AG04449 (cell line): ENCODE measurements at places on chromosomes 2 and 18.

GRCh38 chr2:41379496-41380221, 668.2 kb upstream of the PKDCC start:
- no peak for DNase-seq

DNA sequence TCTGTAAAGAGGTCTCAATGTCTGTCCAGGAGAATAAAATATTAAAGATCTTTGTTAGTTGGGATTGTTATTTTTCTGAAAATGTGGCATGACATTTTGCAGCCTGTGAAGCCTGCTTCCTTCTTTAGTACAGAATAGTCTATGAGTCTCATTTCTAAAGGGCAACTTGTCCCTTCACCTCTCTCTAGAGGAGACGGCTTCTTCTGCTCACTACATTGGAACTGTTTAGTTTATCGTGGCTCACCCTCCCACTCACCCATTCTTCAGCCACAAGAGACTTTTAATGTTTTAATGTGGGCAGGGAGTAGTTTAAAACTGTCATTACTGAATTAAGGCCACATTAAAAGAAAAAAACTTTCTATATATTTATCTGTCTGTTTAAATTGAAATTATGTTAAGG, 161.0 kb downstream of the BARD1 start:
- no peak for DNase-seq

- no peak for DNase-seq
Measured at GRCh38 chr18:7329016-7329415, 98.1 kb downstream of the LRRC30 start.

DNA sequence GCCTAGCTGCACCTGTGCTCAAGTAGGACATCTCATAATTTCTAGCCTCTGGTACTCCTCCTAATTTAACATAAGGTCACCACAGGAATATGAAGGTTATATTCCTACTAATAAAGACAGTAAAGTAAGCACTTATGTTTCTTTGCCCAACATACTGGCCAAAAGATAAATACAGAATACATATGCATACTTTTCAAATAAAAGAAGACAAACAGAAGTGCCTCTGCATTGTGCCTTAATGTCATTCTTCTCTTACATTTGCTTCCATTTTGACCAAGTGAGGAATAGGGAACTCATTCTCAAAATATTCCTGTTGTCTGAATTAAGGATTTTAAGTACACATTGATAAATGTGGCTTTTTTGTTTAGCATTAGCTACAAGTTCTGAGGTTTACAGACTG, 5.6 kb downstream of the BCL11A start:
- DNase-seq, result no peak

- no peak for DNase-seq
Measured at GRCh38 chr18:33946336-33946735, 278.4 kb downstream of the NOL4 start.

DNA sequence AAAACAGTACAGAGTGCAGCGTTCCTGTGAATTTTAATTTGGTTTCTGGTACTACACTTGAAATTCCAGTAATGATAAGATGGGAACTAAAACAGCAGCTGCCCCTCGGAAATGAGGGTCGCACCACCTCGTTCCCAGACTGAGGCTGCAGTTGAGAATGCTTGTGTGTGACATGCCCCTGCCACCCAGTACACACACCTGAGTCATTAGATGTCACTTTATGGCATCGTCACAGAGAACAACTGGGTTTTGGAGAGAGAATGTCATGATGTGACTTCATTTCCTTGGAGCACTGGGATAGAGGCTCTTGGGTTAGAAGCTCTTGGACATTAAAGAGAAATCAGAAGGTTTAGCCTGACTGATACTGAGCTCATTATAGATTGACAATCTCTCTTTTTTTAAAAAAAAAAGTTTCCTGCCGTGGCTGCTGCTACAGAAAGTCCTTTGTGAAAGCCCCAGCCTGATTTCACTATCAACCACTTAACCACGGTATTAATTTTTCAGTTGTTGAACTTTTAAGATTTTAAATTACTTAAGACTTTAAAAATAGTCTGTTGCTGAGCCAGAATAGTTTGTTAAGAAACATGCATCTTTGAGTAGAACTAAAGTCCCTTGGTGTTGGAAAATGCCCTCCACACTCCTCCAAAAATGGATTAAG, 24.5 kb downstream of the BCL2L11 start:
- DNase-seq, result no peak

DNA sequence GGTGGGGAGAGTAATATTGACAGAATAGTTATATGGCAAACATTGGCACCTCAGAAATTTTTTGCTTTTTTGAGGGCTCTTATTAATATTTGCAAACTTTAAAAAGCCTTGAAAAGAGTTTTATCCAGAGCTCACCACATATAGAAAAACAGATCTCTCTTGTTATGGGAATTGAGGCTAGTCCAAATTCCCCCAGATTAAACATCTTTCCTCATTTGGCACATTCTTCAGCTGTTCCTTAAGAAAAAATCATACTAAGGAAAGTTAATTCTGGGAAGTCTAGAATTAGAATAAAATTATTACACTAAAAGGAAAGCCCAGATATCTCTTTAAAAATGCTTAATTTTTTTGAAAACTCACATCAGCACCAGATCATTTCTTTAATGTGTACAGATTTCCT, 5.6 kb downstream of the TFPI start:
- DNase-seq, result no peak

- DNase-seq, result no peak
Measured at GRCh38 chr2:144234542-144234871, 285.4 kb downstream of the ZEB2 start.

DNA sequence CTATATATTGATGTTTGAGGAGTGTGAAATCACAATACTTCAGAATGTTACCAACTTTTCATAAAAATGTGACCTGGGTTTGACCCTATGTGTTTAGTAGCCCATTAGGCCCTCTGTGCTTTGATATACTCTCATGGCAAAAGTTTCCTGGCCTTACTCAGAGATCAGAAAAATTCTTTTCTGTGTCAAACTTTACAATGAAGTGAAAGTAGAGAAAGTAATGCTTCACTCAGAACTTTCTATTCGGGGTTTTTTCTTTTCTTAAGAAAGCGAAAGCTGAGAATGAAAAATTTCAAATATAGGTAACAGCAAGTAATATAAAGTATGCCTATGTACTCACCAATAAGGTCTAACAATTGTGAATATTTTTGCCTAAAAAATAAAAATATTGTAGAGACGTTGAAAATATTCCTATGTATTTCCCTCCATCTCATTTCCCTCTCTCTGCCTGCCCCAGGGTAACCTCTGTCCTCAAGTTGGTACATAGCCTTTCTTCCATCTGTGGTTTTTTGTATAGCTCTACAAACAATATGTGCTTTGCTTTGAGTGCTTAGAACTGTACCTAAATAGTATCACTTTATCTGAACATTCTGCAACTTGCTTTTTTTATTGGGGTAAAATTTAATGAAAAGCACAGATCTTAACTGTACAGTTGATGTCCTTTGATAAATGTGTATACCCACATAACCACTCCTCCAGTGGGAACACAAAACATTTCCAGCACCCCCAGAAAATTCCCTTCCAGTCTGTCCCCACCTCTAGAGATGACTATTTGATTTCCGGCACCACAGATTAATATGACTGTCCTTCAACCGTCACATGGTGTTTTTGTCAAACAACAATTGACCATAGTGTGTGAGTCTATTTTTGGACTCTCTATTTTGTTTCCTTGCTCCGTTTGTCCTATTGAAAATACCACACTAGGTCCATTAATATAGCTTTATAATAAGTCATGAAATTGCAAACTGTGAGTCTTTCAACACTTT, 10.3 kb upstream of the ACKR3 start:
- no peak for DNase-seq

DNA sequence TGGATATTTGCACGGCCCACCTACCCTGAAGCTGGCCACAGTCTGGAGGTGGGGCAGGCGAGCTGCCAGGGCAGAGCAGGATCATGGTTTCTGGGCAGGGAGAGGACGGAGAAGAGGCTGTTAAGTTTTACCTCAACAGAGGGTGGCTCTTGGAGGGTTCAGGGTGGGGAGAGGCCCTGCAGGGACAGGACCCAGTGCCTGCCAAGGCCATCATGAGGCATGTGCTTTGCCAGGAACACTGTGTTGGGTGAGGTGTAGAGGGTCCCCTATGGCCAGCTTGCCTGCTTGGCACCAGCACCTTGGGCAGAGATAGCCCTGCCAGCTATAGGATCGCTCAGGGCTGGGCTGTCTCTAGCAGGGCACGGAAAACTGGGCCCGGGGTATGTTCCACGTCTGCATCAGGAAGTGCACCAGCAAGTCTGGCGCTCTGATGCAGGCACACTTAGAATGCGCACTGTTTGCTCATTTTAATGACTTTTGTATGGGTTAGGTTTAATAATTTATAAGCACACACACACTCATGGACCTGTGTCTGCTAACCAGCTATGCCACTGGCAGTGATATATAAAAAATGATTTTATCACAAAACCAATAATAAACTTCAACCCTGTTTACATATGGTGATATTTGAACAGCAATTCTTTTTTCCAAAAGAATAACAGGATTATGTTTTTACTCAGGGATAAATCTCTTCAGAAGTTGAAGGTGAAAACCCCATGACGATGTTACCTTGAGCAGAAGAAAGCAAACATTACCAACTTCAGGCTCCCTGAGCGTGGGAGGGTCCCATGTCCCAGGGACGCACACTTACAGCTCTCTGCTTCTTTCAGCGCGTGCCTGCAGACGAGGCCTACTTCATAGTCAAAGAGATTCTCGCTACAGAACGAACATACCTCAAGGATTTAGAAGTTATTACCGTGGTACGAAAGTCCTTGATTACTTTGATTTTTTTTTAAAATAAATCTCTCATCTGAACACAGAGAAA, 46.4 kb downstream of the STK25 start:
- no peak for DNase-seq

GRCh38 chr18:76667603-76668002, 154.8 kb upstream of the ZNF236 start:
- no peak for DNase-seq

GRCh38 chr2:134080386-134081089, 173.3 kb upstream of the MGAT5 start:
- DNase-seq, result no peak

DNA sequence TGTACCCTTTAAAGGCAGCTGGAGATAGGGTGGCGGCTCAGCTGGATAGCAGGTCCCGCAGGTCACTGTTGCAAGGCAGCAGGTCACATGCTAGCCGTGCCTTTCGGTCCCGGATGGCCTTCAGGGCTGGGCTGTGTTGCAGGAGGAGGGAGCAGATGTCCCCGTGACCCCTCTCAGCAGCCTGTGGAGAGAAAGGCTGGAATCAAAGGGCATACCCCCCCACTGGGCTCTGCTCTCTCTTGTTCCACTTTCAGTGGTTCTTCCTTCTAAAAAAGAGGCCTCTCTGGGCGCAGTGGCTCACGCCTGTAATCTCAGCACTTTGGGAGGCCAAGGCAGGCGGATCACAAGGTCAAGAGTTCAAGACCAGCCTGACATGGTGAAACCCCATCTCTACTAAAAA, 4.4 kb upstream of the ANKRD23 start:
- no peak for DNase-seq

DNA sequence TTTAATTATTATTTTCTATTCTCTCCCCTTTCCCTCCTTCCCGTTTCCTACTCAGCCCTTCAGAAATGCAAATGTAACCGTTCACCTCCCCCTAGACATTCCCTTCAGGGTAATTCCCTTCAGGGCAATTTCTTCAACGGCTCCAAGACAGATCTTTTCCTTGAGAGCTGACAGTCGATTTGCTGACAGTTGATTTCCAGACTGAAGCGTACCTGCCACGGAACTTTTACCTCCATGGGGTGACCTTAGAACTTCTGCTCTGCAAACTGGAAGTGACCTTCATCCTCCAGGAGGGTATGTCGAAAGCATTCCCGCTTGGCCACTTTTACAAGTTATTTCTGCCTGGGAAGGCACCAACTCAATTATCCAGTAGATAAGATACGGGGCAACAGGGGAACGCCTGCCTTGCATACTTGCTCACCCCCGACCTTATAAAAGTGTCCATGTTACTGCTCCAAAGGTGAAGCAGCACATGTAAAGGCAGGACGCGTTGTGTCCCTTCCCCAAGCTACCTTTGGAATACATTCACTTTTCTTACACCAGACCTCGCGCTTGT, 18.5 kb downstream of the B3GNT7 start:
- DNase-seq, result no peak

GRCh38 chr18:8386669-8387380, 222.4 kb upstream of the RAB12 start:
- no peak for DNase-seq

DNA sequence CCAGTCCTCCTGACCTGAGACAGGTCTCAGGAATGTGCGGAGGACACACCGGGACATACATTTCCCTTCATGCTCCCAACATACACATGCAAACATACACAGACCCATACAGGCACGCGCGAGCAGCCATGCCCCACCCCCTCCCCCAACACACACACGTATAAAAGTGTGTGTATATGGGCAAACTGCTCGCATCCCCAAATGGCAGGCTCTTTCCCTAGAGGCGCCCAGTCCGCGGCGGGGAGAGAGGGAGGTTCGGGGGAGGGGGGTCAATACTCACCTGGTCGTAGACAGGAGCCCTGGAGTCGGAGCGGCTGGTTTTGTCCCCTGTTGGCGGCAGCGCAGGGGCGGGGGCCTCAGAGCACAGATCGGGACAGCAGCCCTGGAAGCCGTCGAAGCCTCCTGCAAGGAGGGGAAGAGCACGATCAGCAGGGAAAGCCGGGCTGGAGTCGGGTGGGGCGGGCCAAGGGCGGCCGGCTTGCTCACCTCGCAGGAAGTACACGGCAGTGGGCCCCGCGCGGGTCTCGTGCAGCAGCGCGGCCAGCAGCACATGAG, 682 bp downstream of the DUSP2 start:
- DNase-seq, result no peak

DNA sequence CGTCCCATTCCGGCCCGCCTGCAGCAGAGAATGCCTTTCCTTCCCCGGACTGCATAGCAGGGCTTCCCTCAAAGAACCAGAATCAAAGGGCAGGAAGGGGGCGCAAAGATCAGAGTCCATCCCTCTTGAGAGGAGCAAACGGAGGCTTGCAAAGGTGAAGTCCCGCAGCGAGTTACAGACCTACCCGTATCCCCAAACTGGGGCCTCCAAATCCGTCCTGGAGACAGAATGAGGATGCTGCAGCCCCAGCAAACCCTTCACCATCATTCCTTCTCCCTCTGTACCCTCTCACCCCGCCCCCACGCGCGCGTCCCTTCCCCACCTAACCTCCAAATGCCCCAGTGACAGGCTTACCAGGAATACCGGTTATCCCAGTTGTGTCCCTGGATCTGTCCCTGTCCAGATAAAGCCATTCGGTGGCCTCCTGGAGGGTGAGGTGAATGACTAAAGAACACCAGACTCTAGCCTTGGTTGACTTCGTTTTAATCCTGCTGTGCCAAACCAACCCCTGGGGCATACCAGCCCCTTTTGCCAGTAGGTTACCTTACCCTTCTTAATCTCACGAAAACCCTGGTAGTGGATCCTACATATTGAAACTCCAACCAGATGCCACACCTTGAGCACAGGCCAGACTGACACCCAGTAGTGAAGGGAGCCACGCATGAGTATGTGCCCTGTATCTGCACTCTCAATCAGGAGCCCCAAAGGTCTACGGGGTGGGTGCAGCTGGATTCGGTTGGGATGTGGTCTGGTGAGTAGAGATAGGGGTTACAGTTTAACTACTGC, 961 bp upstream of the SLC40A1 start:
- no peak for DNase-seq

DNA sequence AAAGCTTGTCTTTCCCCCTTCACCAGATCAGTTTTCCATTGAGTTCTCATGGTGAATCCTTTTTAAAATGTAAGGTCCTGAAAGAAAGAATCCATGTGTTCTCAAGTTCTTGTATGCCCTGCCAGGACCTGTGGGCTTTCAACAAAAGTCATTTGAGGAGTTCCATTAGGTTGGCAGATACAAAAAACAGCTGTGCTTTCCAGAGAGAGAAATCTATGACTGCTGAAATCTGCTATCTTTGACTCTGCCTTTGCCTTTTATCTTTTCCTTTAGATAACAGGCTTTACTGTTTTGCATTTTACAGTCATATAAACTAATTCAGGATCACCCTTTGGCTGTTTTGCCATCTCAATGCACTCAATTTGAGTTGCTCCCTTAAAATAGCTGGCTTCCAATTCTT, 59.7 kb downstream of the CXCR4 start:
- DNase-seq, result no peak
